Cerebellum (tissue), 4 donors: ENCODE measurements at places on chromosomes 13 and 19. TPM values are rescaled to one million over a fixed set of nuclear protein-coding genes. Genes with fewer than 3 reads are reported as not detected.

Gene ATXN8OS
- 1.1 TPM for total RNA-seq

Gene ONECUT3
- not detected for total RNA-seq

Gene ZNF625
- 23.8 TPM for total RNA-seq

Gene ICAM5
- 1.6 TPM for total RNA-seq

Gene UPF1
- total RNA-seq = 43.4 TPM

Gene CRB3
- 4.3 TPM for total RNA-seq

Gene APOC4
- not detected for total RNA-seq

Gene SRRM5
- total RNA-seq = 0.09 TPM

Gene NEK3
- total RNA-seq = 13.8 TPM

Gene CYP4F11
- not detected for total RNA-seq

Gene LIN37
- 11.1 TPM for total RNA-seq

Gene CCDC169
- 4.9 TPM for total RNA-seq

Gene JSRP1
- not detected for total RNA-seq

Gene FAM216B
- 2.9 TPM for total RNA-seq

Gene CEACAM8
- total RNA-seq = not detected

Gene SKA3
- 12.2 TPM for total RNA-seq

Gene MISP3
- 1.5 TPM for total RNA-seq

Gene IGFL3
- total RNA-seq = not detected

Gene RGCC
- 20.1 TPM for total RNA-seq

Gene PPP2R1A
- 127 TPM for total RNA-seq

Gene FOXA3
- total RNA-seq = not detected

Gene MBD3L3
- not detected for total RNA-seq

Gene SMIM17
- 34.5 TPM for total RNA-seq

Gene PPP1R15A
- total RNA-seq = 13.9 TPM

Gene ZIM2
- 10.8 TPM for total RNA-seq

Gene POU4F1
- total RNA-seq = 0.18 TPM

Gene CLDND2
- not detected for total RNA-seq

Gene BST2
- total RNA-seq = 2.5 TPM

Gene SMAD9
- 20.0 TPM for total RNA-seq

Gene ZNF560
- total RNA-seq = 0.36 TPM

Gene DACT3
- 6.6 TPM for total RNA-seq

Gene ZBTB32
- total RNA-seq = not detected

Gene TNNT1
- 1.00 TPM for total RNA-seq

Gene FFAR1
- not detected for total RNA-seq

Gene C2CD4C
- total RNA-seq = 7.5 TPM

Gene SIGLEC5
- 0.27 TPM for total RNA-seq

Gene REXO1
- 9.8 TPM for total RNA-seq

Gene ACP5
- total RNA-seq = 0.91 TPM

Gene CCDC70
- not detected for total RNA-seq

Gene ZNF578
- 21.2 TPM for total RNA-seq

Gene ELAVL1
- 20.2 TPM for total RNA-seq

Gene NPAS1
- 0.36 TPM for total RNA-seq

Gene METTL21C
- 0.82 TPM for total RNA-seq

Gene GPR18
- total RNA-seq = not detected
